Brain microvascular endothelial cell (primary cell): ENCODE measurements at places on chromosomes 11 and 22.

DNA sequence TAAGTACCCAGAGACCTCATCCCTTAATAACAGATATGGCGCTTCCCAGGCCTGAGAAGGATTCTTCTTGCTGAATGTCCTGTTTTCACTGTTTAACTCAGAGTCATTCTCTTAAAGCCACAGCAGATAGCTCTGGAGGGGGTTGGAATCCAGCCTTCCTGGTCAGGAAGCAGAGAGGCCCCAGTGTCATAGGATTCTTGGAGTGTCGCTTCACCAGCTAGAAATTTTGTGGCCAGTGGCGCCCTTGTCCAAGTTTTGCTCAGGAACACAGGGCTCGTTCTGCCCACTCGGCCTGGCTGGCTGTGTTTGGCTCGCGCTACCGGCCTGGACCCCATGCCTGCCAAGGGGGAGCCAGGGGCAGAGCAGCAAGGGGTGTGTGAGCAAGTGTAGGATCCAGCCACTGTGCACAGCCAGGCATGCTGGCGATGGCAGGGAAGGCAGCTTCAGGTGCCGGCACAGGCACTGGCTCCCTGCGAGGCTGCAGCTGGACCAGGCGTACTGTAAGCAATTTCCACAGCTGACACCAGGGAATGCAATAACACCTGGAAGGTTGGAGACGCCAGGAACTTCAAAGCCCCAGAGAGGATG, 214.8 kb upstream of the SESN3 start:
- DNase-seq: no peak

- no peak for DNase-seq
Measured at GRCh38 chr11:57942808-57943207, 80.9 kb upstream of the OR9Q1 start.

GRCh38 chr11:18100926-18101656, 4.8 kb downstream of the SAAL1 start:
- no peak for DNase-seq

DNA sequence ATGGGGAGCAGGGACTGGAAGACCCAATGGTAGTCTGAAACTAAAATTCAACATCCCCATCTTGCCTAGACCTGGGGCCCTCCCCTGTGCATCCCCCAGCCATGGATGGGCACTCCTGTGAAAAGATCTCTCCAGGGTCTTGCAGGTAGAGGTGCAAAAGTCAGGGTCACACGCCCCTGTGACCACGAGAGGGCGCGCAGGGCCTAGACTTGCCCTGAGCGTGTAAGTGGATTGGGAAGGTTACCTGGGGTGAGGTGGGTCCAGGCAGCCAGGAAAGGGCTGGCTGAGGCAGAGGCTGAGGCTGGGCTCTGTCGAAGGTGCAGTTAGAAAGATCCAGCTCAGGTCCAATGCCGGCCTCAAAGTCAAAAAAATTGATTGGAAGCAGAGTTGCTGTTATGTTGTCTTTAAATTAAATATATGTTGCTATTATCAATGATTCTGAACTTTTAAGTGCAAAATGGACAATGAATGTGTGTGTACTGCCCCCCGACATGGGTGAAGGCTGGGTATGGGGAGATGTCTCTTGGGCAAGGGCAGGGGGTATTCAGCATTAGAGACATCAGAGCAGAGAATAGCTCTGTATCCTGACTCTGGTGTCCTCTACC, 4.8 kb upstream of the POU2F3 start:
- DNase-seq: no peak

DNA sequence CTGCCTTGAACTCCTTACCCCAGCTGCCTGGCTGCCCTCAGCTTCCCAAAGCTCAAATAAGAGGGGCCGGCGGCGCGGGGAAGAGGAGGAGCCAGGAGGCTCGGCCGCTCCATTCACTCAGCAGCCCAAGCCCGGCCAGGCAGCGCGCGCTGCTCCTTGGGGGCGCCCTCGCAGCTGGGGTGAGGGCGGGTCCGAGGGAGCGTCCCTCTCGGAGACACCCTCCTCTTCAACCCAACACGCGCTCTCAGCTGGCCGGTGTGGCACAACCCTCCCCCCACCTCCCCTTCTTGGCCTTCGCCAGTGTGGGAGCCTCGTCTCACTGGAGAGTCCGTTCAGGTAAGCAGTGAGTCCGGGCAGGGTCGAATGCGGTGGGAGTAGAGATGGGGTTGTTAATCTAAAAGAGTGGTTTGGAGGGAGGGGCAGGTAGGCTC, at the start of gene WT1:
TSS of gene WT1 (minus strand) at position 29 of the 431 bp plus-strand sequence.
- no peak for DNase-seq

- no peak for DNase-seq
Measured at GRCh38 chr11:76579752-76580151, 90.8 kb downstream of the LRRC32 start.

GRCh38 chr22:49360746-49361145, 466.9 kb downstream of the BRD1 start:
- no peak for DNase-seq

- no peak for DNase-seq
Measured at GRCh38 chr11:102553835-102554282, 23.3 kb upstream of the MMP7 start.

DNA sequence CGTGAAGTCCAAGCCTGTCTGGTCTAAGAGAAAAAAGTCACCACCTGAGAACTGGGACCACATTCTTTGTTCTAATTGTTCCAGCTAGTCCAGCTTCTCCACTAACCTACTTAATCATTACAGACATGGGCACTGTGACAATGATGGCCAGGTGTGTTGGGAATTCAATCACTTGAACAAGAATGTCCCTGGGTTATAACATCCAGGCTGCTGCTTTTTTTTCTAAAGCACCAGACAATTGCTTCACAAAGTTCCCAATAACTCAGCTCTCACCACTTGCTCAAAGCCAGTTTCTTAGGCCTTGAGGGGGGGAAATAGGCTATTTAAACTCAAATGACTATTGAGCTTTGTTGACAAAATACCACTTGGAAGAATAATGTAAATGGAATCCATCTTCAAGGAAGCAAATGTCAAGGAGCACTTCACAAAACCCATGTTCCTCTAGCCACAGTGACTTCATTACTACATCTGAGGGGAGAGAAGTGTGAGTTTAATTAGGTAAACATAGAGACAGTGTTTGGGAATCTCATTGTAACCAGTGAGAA, 80.3 kb downstream of the ME3 start:
- peak; percentile 32 for DNase-seq

DNA sequence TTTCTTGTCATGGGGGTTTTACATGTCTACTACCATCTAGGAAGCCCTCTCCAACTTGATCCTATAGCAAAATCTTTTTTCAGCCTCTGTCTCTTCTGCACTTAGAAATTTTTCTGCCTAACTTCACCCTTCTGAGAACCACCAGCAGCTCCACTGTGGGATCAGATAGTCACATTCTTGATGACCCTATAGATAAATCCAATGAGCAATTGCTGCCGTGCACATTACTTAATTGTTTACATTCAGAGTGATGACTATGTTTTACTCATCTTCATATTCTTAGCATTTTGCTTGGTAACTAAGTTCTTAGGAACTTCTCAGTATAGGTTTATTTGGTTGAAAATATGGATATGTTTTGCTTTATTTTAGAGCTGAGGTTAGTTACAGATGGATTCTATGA, 12.4 kb upstream of the ETS1 start:
- DNase-seq: peak; percentile 66
